ENCODE measurements at places on chromosomes 12 and 14.

GRCh38 chr14:55383541-55384140 lies 28.0 kb downstream of the ATG14 start:
- no peak for DNase-seq

DNA sequence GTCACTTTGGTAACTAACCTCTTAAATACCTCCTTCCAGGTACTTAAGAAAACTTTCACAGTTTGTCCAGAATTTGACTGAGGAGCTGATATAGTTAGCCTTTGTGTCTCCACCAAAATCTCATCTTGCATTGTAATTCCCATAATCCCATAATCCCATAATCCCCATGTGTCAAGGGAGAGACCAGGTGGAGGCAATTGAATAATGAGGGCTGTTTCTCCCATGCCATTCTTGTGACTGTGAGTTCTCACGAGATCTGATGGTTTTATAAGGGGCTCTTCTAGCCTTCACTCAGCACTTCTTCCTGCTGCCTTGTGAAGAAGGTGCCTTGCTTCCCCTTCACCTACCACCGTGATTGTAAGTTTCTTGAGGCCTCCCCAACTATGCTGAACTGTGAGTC lies 7.8 kb upstream of the NOVA1 start:
- DNase-seq, result no peak

DNA sequence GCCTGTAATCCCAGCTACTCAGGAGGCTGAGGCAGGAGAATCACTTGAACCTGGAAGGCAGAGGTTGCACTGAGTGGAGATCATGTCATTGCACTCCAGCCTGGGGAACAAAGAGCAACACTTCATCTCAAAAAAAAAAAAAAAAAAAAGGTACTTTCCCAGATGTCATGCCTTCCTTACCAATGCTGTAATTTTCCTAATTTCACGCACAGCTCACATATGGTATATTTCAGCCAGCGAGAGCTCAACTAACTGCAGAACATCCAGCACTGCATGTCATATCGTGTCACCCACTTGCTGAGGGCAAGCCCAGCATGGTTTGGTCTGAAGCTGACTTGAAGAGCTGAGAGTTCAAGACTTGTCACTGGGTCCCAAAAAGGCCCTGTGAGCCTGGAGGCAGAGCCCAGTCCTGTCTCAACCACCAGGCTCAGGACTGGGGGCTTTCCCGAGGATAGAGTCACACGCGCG lies 29.0 kb downstream of the NFKBIA start:
- no peak for DNase-seq

DNA sequence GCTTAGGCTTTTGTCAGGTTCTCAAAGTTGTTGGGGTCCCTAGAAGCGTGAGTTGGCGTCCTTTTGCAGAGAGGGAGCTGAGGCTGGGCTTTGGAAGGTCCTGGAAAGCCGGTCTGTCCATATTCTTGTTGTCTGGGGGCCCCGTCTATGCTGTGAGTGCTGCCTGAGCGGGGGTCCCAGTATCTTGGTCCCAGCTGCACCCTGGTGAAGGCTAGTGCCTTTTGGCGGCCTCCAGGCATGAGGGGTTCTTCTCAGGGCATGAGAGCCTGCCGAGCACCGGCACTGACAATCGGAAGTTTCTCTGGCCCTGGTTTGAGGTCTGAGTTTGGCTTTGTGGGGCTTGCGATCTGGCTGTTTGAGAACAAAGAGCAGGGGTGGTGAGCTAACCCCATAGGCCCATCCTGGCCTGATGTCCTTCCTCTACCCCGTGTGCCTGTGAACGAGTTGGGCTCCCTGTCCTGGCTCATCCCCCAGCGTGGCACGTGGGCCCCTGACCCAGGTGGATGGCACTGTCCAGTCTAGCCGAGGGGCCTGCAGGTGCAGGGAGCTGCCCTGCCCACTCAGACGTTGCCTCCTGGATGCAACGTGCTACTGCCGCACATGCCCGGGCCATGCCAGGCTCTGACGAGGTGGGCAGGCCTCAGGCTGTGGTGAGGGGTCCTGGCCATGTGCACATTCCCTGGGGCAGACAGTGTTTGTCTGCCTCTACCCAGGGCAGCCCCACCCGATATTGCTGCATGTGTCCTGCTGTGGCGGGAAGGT lies 3.9 kb downstream of the CEP170B start:
- DNase-seq, result no peak

GRCh38 chr14:102592763-102593060 lies 263 bp downstream of the RCOR1 start:
- no peak for DNase-seq

- no peak for DNase-seq
These were observed 12.2 kb downstream of the ITPK1 start for GRCh38 chr14:93103392-93104080.

DNA sequence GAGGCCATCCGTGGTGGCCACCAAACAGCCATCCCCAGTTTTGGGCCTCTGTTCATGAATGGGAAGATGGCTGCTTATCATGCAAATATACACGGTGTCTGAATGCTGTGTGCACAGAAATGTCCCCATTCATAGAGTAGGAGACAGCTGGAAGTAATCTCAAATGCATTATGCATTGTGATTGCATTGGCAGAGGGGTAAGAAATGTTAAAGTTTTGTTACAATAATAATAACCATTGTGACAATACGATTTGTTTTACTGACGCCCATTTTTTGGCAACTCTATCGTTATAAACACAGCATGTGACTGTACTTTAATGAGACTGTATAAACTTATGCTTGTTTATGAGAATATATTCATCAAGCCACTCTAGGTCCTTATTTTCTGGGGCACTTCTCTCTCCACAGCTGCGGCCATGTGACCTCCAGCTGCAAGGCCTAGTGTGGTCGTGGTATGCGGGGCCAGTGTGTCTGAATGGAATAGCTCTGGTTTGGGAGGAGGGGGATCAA lies 474.3 kb downstream of the VRK1 start:
- DNase-seq, result no peak

DNA sequence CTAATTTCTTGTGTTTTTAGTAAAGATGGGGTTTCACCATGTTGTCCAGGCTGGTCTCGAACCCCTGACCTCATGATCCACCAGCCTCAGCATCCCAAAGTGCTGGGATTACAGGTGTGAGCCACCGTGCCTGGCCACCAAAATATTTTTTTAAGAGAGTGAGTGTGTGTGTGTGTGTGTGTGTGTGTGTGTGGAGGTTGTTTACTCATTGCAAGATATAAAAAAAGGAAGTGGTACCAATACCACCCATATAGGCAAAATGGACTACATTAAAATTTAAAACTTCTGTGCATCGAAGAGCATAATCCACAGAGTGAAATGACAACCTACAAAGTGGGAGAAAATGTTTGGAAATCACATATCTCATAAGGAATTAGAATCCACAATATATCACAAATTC lies 15.5 kb upstream of the CLEC2A start:
- DNase-seq, result no peak

DNA sequence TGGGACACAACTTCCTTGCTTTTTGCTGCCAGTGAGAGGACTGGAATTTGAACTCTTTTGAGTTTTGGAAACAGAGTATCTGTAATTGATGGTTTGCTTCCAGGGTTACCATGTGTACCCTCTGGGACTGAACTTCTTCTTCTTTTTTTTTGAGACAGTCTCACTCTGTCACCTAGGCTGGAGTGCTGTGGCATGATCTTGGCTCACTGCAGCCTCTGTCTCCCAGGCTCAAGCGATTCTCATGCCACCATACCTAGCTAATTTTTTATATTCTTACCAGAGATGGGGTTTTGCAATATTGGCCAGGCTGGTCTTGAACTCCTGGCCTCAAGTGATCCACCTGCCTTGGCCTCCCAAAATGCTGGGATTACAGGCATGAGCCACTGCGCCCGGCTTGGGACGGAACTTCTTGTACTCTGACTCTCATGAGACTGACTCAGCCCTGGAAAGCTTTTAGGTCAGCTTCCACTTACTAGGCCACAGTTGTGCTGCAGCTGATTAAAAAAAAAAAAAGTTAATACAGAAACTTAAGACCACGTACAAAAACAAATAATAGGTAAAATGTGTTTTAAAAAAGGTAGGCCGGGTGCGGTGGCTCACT lies 15.8 kb downstream of the SEL1L start:
- no peak for DNase-seq

DNA sequence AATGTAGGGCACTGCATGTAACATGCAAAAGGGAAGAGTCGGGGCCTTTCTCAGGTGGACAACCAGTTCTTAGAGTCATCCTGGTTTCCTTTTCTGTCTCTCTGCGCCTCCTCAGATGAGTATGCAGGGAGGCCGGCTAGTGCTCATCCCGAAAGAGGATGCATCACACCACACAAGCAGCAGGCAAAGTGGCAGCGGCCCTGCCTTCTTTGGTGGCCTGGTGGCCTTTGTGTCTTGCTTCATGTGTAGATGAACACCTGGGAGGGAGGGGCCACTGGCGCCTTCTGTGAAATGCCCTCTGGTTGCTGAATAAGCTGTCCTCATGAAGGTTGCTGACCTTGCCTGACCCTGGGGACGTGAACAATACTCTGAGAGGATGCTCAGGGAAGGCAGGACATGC lies 18.0 kb downstream of the SLC24A4 start:
- no peak for DNase-seq

- DNase-seq, result no peak
These were observed 26.8 kb downstream of the DUSP6 start for GRCh38 chr12:89325495-89325894.

- no peak for DNase-seq
These were observed 95.3 kb downstream of the TPH2 start for GRCh38 chr12:72033991-72034390.

DNA sequence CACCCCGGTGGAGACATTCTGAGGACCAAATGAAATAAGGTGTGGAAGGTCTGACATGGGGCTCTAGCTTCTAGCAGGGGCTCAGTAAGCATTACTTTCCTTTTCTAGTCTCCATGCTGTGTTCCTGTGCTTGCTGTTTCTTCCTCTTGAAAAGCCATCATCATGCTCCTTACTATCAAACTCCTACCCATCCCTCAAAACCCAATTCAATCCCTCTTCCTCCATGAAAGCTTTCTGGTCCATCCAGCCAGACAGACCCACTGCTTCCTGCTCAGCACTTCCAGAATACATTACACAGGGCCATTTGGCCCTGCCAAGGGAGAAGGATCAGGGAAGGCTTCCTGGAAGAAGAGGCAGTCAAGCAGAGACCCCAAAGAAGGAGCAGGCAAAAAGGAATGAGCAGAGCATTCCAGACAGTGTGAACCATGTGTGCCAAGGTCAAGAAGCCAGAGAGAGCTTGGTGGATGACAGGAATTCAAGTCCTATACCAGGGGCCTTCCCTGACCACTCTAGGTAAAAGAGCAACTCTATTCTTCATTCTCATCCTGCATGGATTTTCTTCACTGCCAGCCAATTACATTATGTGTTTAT lies 59.5 kb downstream of the NUAK1 start:
- DNase-seq, result no peak

GRCh38 chr14:86782092-86782580 lies 1210.8 kb downstream of the GALC start:
- no peak for DNase-seq

GRCh38 chr12:14810953-14811483 lies 3.0 kb downstream of the SMCO3 start:
- no peak for DNase-seq

- DNase-seq, result no peak
These were observed 126.5 kb downstream of the NCOR2 start for GRCh38 chr12:124440841-124441381.

- DNase-seq, result no peak
These were observed 194.0 kb downstream of the SSPN start for GRCh38 chr12:26389343-26389742.

GRCh38 chr12:113766879-113767878 lies 198.9 kb downstream of the RBM19 start:
- DNase-seq, result no peak

DNA sequence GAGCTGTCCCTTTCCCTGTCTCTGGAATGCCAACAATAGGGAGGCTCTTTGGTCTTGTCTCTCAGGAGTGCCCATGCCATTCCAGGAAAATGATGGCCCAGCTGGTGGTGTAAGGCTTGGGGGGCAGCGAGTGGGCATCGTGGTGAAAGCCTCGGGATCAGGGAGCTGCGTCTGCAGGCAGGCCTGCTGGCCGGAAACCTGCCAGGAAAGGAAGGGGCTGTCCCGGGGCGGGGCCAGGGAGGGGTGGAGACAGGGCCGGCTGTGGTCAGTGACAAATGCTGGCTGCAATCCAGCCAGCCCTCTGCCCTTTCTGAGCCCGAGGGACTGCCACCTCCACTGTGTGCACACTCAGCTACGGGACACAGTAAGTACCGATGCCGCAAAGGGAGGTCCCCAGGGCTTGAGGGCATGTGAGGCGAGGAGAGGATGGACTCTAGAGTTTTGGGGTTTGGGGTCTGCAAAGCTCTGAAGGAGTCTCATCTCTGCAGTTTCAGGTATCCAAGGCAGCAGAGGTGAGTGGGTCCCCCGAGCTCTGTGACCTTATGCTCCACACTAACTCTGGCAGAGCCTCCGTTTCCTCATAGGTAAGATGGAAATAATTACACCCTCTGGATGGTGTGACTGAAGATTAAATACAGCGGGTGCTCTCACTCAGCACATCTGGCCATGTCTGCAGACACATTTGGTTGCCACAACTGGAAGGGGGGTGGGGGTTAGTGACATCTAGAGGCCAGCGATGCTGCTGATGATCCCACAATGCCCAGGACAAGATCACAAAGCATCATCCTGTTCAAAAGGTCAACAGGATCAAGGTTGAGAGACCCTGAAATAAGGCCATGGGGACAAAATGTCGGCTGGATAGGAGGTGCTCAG lies at the start of gene SERPINA5:
Gene SERPINA5, plus strand, starts transcription at position 300 of the 873 bp plus-strand sequence. CDS start 5,937 bp downstream, outside the sequence.
- no peak for DNase-seq

- DNase-seq, result no peak
These were observed 78.0 kb downstream of the SRGAP1 start for GRCh38 chr12:63922474-63922873.

GRCh38 chr12:122847921-122848421 lies 12.7 kb downstream of the HIP1R start:
- no peak for DNase-seq

GRCh38 chr14:78023112-78023511 lies 147.1 kb upstream of the NRXN3 start:
- DNase-seq, result no peak

DNA sequence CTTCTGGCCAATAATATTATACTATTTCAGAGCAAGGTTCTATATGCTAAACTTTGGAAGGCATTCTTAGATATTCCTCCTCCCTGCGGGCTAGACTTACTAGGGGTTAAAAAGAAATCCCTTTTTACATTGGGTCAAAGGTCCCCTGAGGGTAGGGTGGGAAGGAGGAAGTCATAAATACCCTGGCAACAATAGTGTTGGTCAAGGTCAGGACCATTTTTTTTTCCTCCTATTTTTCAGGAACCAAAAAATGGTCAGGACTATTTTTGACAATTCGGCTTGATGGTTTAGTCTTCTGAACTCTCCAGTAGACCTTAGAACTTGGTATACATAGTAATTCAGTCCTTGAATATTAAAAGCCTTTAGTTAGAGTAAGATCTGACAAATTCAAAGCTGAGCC lies 4.5 kb upstream of the NANOG start:
- no peak for DNase-seq

DNA sequence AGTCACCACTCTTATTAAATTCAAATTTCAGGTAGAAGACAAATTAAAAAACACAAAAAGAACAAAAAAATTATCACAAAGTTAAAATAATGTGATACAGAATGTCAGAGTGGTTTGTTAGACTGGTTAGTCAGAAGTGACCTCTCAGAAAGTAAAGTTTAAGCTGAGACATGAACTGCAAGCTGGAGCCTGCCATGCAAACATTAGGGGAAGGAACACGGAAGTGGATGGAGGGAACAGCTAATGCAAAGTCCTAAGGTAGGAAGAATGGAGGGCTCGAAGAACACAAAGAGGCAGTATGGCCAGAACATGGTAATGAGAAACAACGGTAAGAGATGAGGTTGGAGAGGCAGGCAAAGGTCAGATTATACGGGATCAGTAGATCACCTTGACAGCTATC lies 41.7 kb downstream of the WDHD1 start:
- no peak for DNase-seq

GRCh38 chr12:402029-402389 lies 565 bp downstream of the CCDC77 start:
- DNase-seq, result no peak

- no peak for DNase-seq
These were observed 124.7 kb downstream of the DAAM1 start for GRCh38 chr14:59313144-59313651.

Data from amygdala (tissue), 56 donors.